Left hindlimb (tissue), 1 donor: ENCODE measurements at places on chromosomes 2 and 18.

DNA sequence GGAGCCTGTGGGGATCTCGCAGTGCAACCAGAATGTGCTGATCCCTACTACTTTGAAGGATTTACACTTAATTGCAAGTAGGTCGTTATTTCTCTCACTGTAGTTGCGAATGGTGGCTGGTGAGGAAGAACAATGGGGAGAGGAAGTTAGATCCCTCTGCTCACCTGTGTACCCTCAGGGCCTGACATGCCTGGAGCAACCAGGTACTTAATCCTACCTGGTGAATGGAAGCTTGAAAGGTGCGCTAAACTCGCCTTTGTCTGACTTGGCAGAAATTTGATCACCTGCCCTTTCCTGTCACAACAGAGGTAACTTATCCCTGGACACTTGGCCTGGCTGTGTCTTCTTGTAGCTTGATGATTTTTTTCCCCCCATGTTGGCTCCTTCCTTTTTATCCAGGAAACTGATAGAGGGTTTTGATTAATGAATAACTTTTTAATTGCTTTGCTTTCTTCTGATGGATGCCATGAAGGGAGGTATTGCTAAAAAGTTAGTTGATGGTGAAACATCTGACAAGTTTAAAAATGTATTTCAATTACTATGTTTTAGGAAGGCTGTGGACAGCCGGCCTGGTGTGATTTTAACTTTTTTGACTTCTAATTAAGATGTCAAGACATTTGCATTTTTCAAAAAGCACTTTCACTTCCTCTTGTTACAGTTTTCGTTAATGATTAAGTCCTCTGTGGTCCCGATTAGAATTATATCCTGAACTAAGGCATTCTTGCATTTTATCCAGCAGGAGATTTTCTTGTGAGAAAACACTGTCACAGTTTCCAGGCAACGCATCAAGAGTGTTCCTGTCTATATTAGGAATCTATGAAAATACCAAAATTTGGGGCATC lies 9.2 kb downstream of the SGPP2 start:
- DNase-seq, result no peak

DNA sequence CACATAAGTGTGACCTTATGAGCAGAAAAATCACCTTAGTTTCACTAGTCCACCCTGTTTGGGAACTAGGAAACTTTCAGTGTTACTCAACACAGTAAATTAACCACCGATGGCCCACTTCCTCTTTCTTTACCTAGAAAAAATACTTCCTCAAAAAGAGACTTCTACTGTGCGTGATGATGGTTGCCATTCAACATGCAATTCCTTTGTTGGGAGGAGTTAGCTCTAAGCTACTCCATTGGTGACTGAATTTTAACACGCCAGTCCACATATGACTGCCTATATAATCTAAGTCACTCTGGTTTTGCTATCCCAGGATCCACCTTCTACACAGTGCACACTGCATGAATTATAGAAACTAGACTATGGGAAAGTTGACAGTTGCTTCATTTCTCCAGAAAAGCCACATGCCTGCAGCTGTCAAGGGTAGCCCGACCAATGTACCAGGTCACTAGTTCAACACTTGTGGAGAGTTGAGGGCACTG lies 47.8 kb upstream of the REG3G start:
- no peak for DNase-seq

DNA sequence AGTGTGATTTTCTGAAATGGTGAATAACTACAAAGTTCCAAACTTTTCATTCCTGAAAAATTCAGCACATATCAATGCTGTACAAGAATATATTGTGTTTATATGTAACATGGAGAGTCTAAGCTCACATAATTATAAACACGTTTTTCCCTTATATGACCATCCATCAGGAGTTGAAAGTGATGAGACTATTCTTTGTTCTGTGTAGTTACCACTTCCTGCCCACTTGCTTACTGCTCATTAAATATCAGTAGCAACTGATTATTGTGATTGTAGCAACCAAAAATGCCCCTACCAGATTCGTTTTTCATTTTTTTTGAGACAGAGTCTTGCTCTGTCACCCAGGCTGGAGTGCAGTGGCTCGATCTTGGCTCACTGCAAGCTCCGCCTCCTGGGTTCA lies 30.8 kb downstream of the OTX1 start:
- DNase-seq, result no peak

DNA sequence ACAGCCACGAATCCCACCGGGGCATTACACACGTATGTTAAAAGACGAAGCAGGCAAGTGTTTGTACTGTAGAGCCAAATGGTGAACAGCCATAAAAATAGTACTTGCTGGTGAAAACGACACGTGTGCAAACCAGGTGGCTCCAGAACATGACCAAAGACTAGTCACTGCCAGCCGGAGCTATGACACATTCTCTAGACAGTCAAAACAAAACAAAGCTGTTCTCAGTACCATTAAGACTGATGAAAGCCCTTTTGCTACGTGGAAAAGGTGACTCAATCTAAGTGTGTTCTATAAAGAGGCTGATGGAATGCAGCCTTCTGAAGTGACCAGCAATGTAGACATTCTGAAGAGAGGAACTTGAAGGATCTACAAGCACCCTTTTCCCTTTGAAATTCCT lies 367.7 kb upstream of the NETO1 start:
- no peak for DNase-seq

DNA sequence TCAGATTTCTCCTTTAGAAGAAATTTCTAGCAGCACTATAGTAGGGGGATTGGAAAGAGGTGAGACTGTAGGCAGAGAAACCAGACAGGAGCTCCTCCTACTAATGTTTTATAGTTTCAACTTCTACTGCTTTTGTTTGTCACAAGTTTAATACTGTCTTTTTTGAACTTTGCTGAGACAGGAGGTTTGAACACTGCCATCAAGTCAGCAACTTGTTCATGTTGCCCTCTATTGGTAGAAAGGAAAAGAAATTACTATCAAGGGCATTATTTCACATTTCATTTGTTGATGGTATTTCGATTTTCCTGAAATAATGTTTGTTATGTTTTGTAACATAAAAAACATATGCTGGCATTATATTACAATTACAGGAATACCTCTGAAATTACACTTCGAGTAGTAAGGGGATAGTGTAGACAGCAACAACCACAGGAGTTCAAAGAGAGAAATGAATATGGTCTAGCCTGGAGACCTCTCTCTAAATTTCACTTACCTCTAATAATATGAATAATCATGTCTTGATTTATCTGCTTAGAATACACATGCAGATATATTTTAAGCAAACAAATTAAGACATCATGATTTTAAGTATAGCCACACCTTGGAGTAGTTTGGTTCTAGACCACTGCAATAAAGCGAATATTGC lies 12.4 kb upstream of the CCDC88A start:
- no peak for DNase-seq

DNA sequence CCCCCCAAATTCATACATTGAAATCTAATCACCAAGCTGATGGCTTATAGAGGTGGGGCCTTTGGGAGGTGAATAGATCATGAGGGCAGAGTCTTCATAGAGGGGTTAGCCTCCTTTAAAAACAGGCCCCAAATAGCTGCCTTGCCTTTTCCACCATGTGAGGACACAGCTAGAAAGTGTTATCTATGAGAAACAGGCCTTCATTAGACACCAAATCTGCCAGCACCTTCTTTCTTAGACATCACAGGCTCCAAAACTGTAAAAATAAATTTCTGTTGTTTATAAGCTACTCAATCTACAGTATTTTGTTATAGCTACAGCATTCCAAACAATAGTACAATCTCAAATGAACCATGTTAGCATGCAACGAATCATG lies 459.3 kb upstream of the GCFC2 start:
- no peak for DNase-seq

DNA sequence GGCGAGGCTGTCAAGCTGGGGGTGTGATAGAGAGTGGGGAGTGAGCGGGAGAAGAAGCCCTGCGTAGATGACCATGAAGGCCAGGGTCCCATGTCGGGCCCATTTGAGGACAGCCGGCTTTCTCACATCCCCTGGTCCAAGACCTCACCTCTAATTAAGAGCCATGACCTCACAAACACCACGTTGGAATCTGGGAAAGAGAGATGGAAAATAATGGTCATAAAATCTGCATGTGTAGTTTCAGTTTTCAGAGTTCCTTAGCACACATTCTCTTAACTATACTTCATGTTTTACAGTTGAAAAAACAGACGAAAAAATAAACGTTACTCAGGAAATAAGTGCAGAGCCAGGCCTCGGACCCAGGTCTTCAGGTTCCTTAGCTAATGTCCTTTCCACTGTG lies 244.8 kb upstream of the SIX2 start:
- no peak for DNase-seq

DNA sequence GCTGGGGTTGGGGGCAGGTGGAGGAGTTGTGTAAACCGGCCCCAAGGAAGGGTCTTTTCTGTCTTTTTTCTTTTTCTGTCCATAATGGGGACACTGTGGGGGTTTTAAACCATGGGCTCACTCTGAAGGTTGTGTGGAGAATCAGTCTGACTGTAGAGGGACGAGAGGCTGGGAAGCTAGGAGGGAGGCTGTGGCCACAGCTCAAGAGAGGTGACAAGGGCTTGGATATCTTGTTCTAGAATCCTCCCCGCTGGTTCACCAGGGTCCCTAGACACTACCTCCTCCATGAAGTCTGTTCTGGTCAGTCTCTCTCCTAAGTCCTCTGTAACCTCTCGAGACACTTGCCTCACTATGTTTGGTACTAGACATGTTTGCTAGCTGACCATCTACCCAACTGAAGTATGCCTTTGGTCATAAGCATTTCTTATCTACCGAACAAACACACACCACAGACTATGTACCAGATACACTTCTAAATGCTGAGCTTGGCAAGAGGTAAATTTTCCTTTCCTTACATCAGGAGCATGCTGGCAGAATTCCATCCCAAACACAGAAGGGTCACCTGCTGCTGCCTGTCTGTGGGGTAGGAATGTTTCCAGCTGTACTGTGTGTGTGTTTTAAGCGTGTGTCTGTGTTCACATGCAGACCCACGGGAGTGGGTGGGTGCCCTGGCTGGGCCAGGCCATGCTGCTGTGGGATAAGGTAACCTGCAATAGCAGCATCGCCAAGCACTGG lies 69.6 kb upstream of the MGAT4A start:
- DNase-seq, result no peak
